ENCODE measurements at places on chromosomes 4 and X.

DNA sequence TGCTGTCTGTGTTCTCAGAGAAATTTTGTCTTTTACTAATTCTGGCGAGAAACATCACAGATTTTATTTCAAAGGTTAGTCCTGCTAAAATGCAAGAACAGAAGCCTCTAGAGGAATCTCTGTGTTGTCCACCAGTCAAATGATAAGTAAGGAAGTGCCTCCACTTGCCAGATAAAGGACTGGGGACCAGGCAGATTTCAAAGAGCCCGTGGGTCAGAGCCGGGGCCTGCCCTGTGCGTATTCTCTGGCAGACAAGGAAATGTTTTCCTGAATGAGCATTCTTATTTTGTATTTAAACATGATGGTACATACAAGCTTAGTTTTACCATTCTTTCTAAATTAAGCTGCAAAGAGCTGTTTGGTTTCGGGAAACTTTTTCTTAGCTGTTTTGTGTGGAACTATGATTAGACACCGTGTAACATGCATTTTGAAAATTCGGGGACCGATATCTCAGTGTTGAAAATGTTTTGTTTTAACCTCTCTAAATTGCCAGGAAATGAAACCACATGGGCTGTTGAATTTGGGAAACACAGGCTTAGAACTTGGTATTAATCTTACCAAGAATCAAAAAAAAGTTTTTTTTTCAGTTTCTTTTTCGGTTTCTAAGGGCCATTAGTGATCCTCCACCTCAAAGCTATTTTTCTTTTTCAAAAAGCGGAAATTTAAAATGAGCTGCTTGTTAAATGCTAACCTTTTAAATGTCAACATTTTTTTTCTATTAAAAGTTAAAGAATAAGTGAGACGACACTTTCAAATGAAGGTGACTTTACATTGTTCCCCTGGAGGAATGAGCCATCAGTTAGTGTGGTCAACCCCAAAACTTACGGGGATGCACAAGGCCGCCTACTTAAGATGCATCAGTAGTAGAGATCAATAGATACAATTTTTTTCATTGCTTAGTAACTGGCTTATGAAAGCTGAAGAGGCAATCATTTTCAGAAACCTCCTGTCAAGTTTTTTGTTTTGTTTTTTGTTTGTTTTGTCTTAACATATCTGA lies 89.6 kb upstream of the MTM1 start:
- no peak for DNase-seq

DNA sequence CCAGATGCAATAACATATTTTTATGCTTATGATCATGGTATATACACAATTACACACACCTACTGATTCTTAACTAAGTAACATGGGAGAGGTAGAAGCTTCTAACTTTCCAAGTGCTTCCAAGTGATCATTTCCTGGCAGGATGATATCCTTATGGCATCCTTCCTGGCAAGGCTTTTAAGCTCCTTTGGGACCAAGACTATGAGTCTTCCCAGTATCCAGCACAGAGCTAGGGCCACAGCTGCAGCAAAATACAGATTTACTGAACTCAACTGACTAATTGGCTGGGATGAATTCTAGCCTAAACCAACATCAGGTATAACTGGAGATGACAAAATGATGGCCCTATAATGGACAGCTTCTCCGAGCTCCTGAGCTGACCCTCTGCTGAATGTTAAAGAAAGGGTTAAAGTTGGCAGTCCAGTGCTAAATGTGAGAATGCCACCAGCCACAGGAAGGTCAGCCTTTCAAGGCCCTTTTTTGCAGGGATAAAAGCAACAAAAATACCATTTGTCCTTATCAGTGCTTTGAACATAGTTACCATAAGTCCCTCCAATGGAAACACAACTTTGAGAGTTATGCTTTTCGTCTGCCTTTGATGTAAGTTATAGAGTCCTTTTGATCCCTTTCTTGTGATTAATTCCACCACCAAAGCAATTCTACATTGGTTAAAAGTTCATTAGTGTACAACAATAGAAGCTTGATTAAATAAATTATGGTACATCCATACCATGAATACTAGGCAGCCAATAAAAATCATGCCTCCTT lies 73.4 kb downstream of the MGST2 start:
- no peak for DNase-seq

DNA sequence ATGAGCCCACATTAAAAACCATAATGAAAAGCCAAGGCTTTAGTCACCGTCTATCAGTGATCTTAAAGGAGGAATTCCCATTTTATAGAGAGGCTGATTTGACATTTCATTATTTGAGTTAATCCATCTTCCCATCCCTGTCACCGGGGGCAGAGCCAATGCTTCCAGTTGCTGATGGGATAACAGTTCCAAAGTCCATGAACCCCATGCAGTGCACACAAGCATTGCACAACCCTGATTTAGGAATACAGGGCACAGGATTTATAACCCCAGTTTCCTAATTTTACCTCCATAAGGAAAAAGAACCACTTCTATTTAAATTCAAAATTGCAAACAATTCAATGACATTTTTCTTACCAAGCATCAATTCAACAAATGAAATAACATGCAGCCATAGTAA lies 36.5 kb downstream of the MAOB start:
- DNase-seq = no peak

DNA sequence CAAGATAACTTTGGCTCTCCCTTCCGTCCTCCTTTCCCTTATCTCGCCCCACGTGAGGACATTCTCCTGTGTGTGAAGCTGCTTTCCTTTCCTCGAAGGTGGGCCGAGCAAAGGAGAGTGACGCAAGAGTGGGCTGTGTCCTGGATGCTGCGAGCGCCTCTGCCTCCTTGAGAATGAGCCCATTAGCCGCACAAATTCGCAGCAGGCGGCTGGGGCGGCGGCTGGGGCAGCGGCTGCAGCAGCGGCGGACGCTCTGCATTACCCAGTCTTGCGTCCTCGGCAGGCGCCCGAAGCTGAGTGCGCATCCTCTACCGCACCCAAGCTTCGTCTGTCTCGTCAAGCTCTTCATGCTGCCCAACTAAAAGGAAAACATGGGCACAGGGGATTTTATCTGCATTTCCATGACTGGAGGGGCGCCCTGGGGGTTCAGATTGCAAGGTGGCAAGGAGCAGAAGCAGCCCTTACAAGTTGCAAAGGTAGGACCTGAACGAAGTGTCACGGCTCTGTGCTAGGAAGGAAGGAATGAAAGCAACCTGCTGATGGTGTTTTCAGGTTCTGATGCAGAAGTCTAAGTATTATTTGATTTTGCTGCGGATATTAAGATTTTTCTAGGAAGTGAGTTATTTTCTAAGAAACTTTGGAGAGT lies at the start of gene SYNPO2:
Gene SYNPO2, plus strand, starts transcription at position 189 of the 646 bp plus-strand sequence. Its CDS starts 183 bp downstream, at position 372.
- no peak for DNase-seq

GRCh38 chrX:119763836-119764387 lies 5.5 kb downstream of the SOWAHD start:
- no peak for DNase-seq

DNA sequence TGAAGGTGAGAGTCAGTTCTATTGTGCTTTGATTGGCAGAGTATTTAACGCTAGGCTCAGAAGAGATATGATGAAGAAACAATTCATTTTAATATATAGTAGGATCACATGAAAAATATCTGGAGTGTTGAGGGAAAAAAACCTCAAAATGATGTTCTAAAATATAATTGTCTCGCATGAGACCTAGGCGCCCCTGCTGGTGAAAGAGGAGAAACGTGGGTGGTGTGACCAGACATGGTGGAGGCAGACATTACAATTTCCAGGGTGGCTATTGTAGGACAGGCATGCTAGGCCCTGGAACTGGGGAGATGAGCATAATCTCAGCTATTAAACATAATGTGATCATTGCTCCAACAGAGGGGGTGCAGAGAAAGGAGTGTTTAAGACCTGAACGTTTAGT lies 210.0 kb downstream of the HS3ST1 start:
- DNase-seq = no peak

DNA sequence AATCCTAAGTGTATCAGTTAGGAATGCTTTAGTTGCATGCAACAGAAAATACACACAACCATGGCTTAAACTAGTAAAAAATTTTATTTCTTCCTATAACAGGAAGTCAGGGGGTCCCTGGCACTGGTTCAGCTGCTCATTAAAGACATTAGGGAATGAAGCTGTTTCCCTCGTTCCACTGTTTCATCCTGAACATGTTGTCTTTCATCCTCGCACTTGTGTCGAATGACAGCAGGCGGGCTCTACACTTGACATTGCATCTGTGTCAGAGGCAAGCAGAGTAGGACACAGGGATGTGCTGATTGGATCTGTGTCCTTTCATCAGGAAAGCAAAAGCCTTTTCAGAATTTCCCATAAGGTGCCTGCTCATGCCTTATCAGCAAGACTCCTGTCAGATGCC lies 22.8 kb upstream of the C1QTNF7 start:
- DNase-seq = no peak

DNA sequence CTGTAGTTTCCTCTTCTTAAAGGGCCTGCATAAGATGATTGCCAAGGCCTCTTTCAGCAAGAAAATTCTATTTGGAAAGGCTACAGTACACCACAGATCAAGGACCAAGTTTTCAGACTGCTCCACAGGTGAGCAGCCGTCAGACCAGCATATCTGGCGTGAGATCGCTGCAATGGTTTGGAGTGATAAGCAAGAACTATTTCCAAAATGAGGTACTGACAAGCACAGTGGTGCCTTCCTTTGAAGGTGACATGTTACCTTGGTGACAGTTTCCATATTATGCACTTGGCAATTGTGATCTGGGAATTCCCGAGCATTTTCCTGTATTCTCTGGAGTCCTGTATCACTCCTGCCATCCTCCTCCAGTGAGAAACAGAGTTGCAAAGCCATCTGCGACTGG lies 7.3 kb upstream of the TMEM150C start:
- DNase-seq = no peak

DNA sequence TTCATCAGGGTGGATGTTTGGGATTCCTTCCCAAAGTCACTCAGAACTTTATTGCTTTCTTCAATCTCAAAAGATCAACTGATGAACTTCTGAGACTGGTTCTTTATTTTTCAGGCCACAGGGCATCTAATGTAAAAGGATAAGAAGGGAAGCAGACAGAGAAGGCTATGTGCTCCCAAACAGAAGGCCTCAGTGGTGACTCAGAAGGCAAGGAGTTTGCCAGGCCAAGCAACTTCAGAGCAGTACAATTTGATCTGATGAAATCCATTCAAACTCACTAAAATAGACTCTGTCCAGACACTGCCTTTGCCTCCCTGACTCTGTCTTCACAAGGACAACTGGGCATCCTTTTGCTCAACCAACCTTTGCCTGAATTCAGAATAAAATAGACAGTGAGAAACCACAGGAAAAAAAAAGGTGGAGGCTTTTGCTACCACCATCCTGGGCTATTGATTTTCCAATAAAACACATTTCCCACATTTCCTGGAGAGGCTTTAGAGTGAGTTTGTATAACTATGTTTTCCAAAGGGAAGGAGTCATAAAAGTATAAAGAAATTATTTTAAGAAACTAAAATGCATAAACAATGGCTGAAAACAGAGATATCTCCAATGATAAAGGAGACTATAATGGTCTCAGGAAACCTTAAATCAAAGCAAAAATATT lies 55.2 kb downstream of the ARHGEF6 start:
- DNase-seq = no peak

DNA sequence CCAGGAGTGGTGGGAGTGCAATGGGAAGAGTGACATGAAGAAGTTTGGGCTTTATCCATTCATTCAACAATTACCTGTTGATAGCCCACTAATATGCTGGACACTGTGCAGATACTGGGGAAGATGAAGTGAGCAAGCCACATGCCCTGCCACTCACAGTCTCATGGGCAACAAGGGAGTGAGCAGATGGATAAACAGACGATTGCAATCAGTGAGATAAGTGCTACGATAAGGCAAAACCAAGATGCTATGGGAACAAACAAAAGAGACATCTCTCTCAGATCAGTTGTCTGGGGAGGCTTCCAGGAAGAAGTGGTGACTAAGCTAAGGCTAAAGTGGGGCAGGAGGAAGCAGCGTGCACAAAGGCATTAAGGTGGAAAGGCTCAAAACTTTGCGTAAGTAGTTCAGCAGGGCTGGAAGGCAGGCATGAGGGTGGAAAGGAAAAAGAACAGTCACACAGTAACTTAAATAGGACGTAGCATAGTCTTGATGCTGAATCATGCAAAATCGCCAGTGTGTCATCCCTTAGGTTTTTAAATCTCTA lies 31.7 kb downstream of the GAB3 start:
- no peak for DNase-seq

GRCh38 chrX:72367516-72367915 lies 61.8 kb upstream of the CITED1 start:
- DNase-seq = no peak

- DNase-seq = no peak
These were observed 24.1 kb downstream of the OCIAD1 start for GRCh38 chr4:48854982-48855381.

DNA sequence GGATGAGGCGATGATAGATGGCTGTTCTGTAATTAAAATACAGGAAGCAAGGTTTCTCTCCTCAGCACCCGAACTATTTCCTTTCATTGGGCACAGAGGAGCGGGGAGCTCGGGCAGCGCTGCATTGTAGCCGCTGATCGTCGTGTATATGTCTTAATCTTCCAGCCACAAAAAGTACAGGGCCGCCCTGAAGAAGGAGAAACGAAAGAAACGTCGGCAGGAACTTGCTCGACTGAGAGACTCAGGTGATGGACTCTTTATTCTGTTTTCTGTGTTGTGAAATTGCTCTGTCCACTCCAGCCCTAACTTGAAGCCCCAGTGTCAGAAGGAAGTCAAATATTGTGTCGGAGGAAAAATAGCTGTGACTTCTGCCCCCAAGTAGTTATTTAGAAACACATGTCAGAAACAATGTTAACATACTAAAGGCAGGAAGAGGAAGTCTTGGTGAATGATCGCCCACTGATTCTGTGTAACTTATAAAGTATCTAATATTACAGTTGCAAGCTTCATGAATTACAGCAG lies 546 bp downstream of the ZRSR2 start:
- DNase-seq = no peak

DNA sequence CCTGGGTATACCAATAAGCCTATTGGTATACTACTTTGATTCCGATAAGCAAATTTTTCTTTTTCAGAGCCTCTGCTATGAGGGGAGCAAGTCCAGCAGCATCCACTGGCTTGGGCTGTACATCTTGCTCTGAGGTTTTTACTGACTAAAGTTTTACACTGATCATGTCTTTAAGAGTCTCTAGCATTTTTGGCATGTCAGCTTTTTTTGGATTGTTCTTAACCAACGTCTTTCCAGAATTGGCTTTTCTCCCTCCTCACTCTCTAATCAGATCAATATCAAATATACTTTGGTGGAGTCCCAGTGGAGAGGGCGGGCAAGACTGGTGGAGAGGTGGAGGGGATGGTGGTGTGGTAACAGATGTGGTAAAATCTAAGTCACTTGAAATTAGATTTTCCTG lies 196.8 kb downstream of the HEPH start:
- DNase-seq = no peak

- no peak for DNase-seq
These were observed 47.7 kb downstream of the ING2 start for GRCh38 chr4:183552274-183553146.

DNA sequence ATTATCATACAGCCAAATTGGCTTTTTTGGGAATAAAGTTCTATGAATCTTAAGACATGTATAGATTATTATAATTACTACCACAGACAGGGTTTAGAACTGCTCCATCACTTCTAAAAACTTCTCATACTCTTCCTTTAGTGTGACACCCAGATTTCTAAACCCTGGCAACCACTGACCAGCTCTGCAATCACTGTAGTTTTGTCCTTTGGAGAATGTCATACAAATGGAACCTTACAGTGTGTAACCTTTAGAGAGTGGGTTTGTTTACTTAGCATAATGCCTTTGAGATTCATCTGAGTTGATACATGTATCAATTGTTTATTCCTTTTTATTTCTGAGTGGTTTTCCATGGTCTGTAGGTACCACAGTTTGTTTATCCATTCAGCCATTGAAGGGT lies 95.0 kb downstream of the TMEM164 start:
- DNase-seq = no peak

GRCh38 chr4:27215220-27215826 lies 354.7 kb downstream of the STIM2 start:
- no peak for DNase-seq

Data from D721Med (cell line).